ENCODE measurements at places on chromosomes 5 and 9.

GRCh38 chr5:102863764-102864560, 108.9 kb downstream of the PAM start:
- DNase-seq: no peak

DNA sequence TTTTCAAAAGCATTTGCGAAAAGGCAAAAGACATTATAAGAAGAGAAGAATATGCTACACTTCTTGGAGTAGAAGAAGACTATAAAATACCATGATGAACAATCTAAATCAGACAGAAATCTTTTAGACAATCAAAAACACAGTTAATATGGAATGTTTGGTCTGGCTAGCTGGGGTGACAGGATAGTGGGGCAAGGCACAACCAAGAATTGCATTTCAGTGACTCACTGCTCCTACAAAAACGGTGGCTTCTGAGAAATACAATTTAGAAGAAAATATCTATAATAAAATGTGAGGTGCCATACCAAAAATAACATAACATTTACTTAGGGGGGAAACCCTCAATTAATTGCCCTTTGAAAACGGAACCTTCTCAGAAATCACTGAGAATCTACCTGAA, 363.4 kb downstream of the NPR3 start:
- DNase-seq: no peak

DNA sequence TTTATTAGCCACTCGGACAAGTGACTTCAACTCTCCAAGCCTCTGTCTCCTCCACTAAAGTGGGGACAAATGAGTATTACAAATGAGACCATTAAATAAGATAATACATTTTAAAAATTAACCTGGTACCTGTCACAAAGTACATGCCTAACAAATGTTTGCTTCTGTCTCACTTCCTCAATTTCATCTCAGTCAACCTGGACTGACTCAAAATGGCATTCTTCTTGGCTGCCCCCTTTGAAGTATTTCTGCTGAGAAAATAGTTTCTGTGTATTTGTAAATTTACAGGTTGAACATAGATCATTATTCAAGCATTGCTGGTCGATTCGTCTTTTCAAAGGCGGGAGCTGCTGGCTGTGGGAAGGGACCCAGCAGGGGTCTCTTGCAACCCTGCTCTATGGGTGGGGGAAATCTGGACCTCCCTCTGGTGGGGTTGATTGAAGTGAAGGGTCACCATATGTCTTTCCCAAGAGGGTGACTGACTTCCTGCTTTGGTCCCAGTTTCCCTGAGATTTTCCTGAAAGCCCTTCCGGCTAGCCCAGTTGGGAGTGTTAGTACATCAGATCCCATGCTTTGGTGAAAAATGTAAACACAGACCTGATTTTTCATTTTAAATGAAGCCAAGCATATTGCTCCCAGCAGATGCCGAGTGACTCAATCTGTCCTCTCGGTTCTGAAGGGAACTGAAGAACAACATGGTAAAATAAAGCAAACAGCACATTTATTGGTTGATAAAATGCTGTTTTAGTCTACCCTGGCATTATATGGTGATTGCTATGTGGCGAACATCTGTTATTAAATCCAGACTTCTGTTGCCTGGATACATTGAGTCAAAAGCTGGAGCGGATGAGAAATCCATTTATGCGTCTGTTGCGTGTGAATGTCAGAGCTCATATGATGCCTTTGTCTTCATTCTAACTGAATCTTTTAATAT, 73.0 kb downstream of the KCNIP1 start:
- DNase-seq: no peak

GRCh38 chr5:139392324-139392677, 2.6 kb upstream of the MZB1 start:
- no peak for DNase-seq

- DNase-seq: no peak
Observed at GRCh38 chr5:34467436-34467835, 188.7 kb upstream of the RAI14 start.

GRCh38 chr5:157613385-157614245, 38.0 kb upstream of the ADAM19 start:
- no peak for DNase-seq

GRCh38 chr5:133403741-133404364, 208.5 kb downstream of the FSTL4 start:
- no peak for DNase-seq

All from B cell (primary cell).